Activated CD8-positive, alpha-beta memory T cell treated with anti-CD3 and anti-CD28 coated beads for 1 hour (primary cell): ENCODE measurements at places on chromosomes 7 and 10.

GRCh38 chr7:124062171-124062570 lies 29.3 kb upstream of the TMEM229A start:
- no peak for DNase-seq

DNA sequence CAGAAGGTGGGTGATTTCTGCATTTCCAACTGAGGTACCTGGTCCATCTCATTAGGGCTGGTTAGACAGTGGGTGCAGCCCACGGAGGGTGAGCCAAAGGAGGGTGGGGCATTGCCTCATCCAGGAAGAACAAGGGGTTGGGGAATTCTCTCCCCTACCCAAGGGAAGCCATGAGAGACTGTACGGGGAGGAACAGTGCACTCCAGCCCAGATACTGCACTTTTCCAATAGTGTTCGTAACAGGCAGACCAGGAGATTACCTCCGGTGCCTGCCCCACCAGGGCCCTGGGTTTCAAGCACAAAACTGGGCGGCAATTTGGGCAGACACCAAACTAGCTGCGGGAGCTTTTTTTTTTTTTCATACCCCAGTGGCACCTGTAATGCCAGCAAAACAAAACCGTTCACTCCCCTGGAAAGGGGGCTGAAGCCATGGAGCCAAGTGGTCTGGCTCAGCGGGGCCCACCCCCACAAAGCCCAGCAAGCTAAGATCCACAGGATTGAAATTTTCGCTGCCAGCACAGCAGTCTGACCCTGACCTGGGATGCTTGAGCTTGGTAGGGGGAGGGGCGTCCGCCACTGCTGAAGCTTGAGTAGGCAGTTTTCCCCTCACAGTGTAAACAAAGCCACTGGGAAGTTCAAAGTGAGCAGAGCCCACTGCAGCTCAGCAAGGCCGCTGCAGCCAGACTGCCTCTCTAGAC lies 31.2 kb downstream of the ARMC10 start:
- no peak for DNase-seq

GRCh38 chr7:45884136-45884535 lies 4.2 kb upstream of the IGFBP1 start:
- DNase-seq: no peak

- no peak for DNase-seq
Measured at GRCh38 chr10:48947690-48948469, 8.2 kb upstream of the LRRC18 start.

DNA sequence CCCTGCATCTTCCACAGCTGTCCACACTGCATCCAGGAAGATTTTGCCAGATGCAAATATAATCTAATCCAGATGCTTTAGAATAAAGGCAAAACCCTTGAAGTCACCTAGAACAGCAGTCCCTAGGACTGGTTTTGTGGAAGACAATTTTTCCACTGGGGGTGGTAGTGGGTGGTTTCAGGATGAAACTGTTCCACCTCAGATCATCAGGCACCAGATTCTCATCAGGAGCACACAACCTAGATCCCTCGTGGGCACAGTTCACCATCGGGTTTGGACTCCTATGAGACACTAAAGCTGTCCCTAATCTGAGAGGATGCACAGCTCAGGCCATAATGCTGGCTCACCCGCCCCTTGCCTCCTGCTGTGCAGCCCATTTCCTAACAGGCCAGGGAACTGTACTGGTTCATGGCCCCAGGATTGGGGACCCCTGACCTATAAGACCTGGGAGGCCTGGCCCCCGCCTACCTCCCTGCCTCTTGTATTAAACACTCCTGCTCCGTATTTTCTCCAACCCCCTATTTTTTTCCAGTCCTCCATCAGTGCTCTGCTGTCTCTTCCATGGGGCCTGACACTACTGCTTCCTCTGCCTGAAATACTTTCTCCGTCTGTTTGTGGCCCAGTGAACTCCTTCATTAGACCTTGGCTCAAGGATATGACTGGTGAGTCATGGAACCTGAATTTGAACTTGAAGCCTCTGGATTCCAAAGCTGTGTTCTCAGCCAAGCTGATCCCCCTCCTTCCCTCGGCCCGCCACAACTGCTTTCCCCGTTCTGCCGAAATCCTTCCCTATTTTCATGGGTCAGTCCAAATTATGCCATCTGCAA lies 79.9 kb upstream of the RHEB start:
- no peak for DNase-seq

- no peak for DNase-seq
Measured at GRCh38 chr7:118755067-118755625, 530.6 kb downstream of the ANKRD7 start.

DNA sequence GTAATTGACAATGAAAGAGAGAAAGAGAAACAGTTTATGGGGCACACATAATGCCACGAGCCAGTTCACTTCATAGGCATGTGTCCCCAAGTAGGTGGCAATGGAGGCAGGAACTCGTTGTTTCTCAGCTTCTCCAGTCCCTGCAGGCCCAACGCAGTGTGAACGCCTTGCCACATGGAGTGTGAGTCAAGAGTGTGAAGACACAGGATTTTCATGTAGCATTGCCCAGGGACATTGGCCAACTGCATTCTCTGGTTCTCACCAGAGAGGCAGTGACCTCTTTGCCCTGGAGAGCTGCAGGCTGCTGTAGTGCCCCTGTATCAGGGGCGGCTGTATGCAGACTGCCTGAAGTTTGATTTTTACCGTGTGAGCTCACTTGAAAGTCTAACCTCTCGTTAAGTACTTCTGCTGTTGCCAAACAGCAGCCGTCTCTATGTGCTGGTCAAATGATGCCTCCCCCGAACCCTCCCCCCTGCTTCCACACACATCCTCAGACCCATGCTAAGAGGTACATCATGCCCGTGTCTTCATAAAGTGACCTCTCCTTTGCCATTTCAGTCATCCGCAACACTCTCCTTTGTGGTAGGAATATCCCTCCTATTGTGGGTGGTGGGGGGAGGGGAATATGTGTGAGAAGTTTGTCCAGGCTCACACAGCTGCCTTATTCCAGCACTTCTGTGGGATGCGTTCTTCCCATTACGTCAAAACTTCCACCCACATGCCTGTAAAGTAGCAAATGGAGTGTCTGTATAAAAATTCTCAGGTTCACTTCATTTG lies 12.7 kb downstream of the LRRC18 start:
- no peak for DNase-seq

- no peak for DNase-seq
Measured at GRCh38 chr7:40331915-40332314, 197.1 kb downstream of the SUGCT start.

GRCh38 chr7:30796105-30796869 lies 25.1 kb downstream of the MINDY4 start:
- no peak for DNase-seq

- DNase-seq: no peak
Measured at GRCh38 chr10:121216295-121216694, 365.1 kb downstream of the WDR11 start.

GRCh38 chr7:109699661-109700060 lies 1130.0 kb downstream of the DNAJB9 start:
- DNase-seq: no peak
